ENCODE measurements at places on chromosomes 7 and 10. TPM values are rescaled to one million over a fixed set of nuclear protein-coding genes. Genes with fewer than 3 reads are reported as not detected.
A peak's percentile ranks its signal among the peaks of the same experiment; 100 is the strongest.

DNA sequence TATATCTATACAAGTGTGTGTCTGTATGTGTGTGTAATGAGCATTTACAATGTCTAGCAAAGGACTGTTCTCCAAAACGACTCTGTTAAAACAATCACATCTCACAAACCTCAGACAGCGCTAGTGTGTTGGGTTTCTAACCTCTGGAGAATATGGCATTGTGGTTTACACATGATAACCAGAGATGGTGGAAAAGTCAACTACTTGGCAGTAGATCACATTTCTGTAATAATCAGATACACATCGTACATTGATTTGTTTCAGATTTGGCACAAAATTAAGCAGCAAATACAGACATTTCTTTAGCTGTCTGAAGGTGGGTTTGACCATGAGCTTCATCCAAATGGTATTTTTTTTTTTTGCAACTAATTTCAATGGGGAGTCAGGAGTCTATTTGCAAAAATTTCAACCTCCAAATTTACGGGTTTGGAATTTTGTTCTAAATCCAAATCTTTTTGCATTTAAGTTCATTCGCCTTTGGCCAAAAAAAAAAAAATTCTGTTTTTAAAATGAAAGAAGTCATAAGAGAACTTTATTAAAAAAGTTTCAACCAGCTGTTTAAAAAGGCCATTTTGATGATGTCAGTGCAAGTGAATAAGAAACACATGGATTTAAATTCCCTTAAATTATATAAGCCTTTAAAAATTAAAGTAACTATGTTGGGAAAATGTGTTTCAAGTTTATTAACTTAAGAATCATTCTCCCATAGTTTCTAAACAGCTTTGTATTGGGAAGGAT lies 127.8 kb downstream of the TMEM26 start:
- H3K27ac ChIP-seq = no peak overlapping the region
- no peaks in the 10 kb centered on the region for H3K4me1 ChIP-seq
- DNase-seq = no peak
- H3K27me3 ChIP-seq = no peaks in the 10 kb centered on the region
- H3K4me3 ChIP-seq = no peak overlapping the region

- peaks cover 47% of the 10 kb centered on the region for H3K36me3 ChIP-seq
- no peak for DNase-seq
- no peak overlapping the region for H3K27ac ChIP-seq
- no peaks in the 10 kb centered on the region for H3K4me1 ChIP-seq
- no peak overlapping the region for H3K4me3 ChIP-seq
Observed at GRCh38 chr10:44369296-44369695, 15.6 kb downstream of the CXCL12 start.

TDRD1 gene
- 1.9 TPM for total RNA-seq

CHRM2 gene
- total RNA-seq = 76.2 TPM

- no peaks in the 10 kb centered on the region for H3K36me3 ChIP-seq
- peaks cover 26% of the 10 kb centered on the region for H3K4me1 ChIP-seq
- peak overlapping the region; percentile 44 for H3K27ac ChIP-seq
- H3K27me3 ChIP-seq = peaks cover 58% of the 10 kb centered on the region
Observed at GRCh38 chr7:26151650-26151952, 397 bp upstream of the NFE2L3 start.

DNA sequence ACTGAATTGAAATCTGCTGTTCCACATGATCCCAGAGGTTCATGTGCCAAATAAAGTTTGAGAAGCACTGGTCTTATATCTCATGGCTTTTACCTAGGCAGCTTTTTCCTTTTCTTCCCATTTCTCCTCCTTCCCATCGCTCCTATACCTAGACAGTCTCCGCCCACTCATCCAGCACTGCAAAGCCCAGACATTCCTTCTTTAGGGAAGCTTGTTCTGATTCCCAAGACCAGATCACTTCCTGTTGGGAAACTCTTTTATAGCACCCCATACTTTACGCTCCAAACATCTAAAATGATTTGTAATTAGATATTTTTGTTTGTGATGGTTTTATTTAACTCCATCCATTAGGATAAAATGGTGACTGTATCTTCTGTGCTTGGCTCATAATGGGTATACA lies 75.9 kb downstream of the BMPER start:
- H3K4me3 ChIP-seq = no peak overlapping the region
- DNase-seq = no peak
- H3K36me3 ChIP-seq = no peaks in the 10 kb centered on the region
- peaks cover 6% of the 10 kb centered on the region for H3K27me3 ChIP-seq

DNA sequence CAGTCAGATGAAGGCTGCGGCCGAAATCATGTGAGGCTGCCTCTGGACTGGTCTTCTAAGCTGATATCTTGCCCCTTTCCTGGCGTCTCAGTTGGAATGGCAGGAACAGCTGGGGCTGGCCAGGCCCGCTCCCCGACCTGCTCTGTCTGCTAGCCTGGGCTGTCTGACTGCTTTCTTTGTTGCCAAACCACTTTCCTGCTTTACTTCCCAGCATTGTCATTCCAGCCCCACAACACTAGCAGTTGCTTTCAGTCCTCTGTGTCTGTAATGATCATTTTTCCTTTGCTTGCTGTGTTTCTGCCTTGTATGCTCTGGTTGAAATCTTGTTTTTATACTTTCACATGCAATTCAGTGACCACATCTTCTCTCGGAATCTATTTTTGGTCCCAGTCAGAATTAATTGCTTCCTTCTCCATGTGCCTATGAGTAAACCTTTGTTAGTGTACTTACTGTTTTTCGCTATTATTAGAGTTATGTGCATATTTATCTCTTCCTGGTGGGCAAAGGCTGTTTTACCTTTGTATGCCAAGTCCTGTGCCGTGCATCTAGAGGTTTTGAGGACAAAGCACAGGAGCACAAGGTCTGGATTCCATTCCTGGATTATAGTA lies 21.6 kb downstream of the PRPF18 start:
- H3K4me1 ChIP-seq = peaks cover 3% of the 10 kb centered on the region
- H3K27me3 ChIP-seq = no peaks in the 10 kb centered on the region
- no peak overlapping the region for H3K27ac ChIP-seq
- DNase-seq = no peak

ITGA8 gene
- total RNA-seq = 1.7 TPM

- peaks cover 82% of the 10 kb centered on the region for H3K36me3 ChIP-seq
- H3K4me1 ChIP-seq = peaks cover 17% of the 10 kb centered on the region
- H3K27me3 ChIP-seq = no peaks in the 10 kb centered on the region
- no peak overlapping the region for H3K27ac ChIP-seq
- H3K4me3 ChIP-seq = no peak overlapping the region
Observed at GRCh38 chr10:13614530-13615332, 28.0 kb downstream of the PRPF18 start.

- H3K27me3 ChIP-seq = no peaks in the 10 kb centered on the region
- no peak overlapping the region for H3K4me3 ChIP-seq
- no peak for DNase-seq
- no peak overlapping the region for H3K27ac ChIP-seq
- H3K36me3 ChIP-seq = no peaks in the 10 kb centered on the region
- no peaks in the 10 kb centered on the region for H3K4me1 ChIP-seq
Observed at GRCh38 chr7:40541336-40541735, 406.5 kb downstream of the SUGCT start.

TRIM73 gene
- total RNA-seq = 1.4 TPM

GRCh38 chr7:17646253-17646956 lies 293.9 kb downstream of the SNX13 start:
- H3K4me1 ChIP-seq = peaks cover 6% of the 10 kb centered on the region
- H3K4me3 ChIP-seq = no peak overlapping the region
- no peak for DNase-seq
- H3K27me3 ChIP-seq = no peaks in the 10 kb centered on the region
- no peaks in the 10 kb centered on the region for H3K36me3 ChIP-seq

GRCh38 chr7:7897949-7898515 lies 70.6 kb upstream of the GLCCI1 start:
- DNase-seq = no peak
- no peaks in the 10 kb centered on the region for H3K27me3 ChIP-seq
- H3K4me3 ChIP-seq = no peak overlapping the region
- H3K4me1 ChIP-seq = peaks cover 6% of the 10 kb centered on the region

DNA sequence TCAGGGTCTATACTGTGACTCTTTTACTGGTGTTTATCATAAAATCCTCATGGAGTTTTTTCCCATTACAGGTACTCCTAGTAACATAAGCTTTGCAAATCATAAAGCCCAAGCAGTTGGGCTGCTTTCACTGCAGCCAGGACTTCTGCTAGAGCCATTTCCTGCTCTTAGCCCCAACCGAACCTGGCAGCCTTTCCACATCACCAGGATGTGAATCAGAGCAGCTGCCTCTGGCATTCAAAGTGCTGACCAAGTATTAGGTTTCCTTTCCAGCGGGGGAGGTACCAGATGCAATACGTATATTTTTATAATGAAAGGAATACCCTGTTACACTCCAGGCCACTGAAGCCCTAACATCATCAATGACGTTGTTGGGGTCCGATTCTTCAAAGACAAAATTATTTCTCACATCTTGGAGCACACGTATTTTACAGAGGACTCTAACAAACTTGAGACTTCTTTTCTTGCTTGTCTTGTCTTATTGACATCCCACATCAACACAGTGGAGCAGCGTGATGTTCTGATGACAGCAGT lies 3.6 kb upstream of the HTR5A start:
- H3K4me1 ChIP-seq = no peaks in the 10 kb centered on the region
- H3K27me3 ChIP-seq = peaks cover 55% of the 10 kb centered on the region
- H3K4me3 ChIP-seq = no peak overlapping the region
- no peak for DNase-seq

DNA sequence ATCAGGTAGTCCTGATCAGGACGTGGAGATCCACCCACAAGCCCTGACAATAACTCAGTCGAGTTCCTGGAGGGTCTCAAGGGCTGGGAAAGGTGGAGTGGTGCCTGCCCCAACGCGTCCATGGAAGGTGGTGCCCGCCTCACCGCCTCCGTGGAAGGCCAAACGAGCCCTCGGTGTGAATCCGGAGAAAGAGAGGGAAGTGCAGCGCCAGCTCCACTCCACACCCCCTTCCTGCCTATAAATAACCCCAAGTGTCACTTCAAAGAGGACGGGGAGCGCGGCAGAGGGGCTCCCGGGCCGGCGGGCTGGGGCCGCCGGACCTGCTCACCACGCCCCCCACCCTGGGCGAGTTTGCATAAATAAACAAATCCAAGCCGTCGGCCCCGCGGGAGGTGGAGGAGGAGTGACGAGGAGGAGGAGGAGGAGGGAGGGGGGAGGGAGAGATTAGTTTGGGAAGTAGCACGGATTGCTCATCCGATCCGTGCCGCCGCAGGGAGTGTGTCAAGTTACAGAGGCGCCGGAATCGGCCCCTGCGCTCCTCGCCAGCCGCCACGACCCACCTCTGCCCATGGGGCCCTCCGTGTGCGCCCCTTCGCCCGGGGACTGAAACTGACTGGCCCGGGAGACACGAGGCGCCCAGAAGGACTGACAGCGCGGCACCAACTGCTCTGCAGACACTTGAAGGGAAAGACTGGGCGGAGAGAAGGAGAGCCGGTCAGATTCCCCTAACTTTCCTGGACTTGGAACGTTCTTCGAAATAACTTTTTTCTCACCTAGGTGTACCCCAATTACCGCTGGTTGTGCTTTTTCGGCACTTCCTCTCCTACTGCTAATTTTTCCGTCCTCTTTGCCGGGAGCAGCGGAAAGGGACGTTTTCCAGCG lies at the start of gene COL13A1:
COL13A1 (plus strand) TSS at position 473 of the 882 bp plus-strand sequence. CDS start 518 bp downstream, outside the sequence.
- H3K4me3 ChIP-seq = peak within 1 kb of the TSS; percentile 73
- H3K27ac ChIP-seq = peak within 1 kb of the TSS; percentile 59
- H3K4me1 ChIP-seq = peaks cover 23% of the 10 kb centered on the region
- H3K36me3 ChIP-seq = no peaks in the 10 kb centered on the region
- peaks cover 35% of the 10 kb centered on the region for H3K27me3 ChIP-seq

DNA sequence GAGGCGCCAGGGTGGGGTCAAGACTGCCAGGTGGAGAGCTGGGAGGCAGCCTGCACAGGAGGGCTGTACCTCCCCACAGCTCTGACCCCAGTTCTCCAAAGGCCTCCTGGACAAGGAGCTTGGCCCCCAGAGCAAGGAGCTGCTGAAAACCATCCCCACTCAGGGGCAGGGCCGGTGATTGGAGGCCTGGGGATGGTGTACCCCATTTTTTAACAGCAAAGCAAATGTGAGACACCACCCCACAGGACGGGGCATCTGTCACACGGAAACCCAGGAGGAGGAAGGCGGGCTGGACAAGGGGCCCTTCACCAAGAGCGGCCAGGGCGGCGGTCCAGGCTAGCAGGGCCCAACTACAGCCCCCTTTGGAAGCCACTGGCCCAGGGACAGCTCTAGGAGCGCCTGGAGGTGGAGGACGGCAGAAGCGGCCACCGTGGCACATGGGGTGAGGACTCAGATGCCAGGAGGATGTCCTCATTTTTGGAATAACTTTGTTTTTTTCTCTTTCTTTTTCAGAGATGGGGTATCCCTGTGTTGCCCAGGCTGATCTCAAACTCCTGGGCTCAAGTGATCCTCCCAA lies 56.4 kb upstream of the TNRC18 start:
- DNase-seq = no peak
- peaks cover 4% of the 10 kb centered on the region for H3K36me3 ChIP-seq
- no peaks in the 10 kb centered on the region for H3K27me3 ChIP-seq
- no peak overlapping the region for H3K27ac ChIP-seq

DNA sequence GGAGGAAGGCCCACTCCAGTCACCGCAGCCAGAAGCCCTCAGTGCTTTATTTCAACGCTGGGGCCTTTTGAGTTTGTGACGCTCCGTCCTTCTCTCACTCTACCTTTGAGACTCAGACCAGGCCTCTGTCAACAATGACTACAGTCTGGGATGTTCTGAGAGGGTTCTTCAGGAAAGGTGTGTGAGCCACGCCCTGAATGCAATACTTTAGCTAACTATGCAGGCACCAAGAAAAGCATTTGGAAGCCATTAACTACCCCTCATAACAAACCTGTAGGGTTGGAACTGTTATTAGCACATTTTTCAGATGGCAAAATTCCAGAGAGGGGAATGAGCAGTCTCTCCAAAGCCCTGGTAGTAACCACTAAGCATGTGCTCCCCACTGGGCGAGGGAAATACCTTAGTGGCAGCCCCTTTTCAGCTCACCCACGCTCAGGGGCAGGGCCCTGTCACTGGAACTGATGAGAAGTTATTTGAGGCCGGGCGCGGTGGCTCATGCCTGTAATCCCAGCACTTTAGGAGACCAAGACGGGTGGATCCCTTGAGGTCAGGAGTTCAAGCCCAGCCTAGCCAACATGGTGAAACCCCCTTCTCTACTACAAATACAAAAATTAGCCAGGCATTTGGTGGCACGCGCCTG lies 5.7 kb upstream of the ARPC1B start:
- no peak overlapping the region for H3K27ac ChIP-seq
- H3K36me3 ChIP-seq = peaks cover 48% of the 10 kb centered on the region
- DNase-seq = no peak
- H3K4me3 ChIP-seq = no peak overlapping the region
- peaks cover 12% of the 10 kb centered on the region for H3K4me1 ChIP-seq
- no peaks in the 10 kb centered on the region for H3K27me3 ChIP-seq

CDH23 gene
- total RNA-seq = 4.5 TPM

- H3K27me3 ChIP-seq = peaks cover 26% of the 10 kb centered on the region
- no peak overlapping the region for H3K27ac ChIP-seq
- no peak overlapping the region for H3K4me3 ChIP-seq
- no peaks in the 10 kb centered on the region for H3K36me3 ChIP-seq
- H3K4me1 ChIP-seq = no peaks in the 10 kb centered on the region
- DNase-seq = no peak
Observed at GRCh38 chr10:128776673-128777252, 650.5 kb upstream of the MKI67 start.

- no peaks in the 10 kb centered on the region for H3K36me3 ChIP-seq
- peaks cover 37% of the 10 kb centered on the region for H3K4me1 ChIP-seq
- peak overlapping the region; percentile 67 for H3K4me3 ChIP-seq
- no peak for DNase-seq
- no peaks in the 10 kb centered on the region for H3K27me3 ChIP-seq
Observed at GRCh38 chr10:68599771-68600040, 39.6 kb downstream of the TET1 start.
